ENCODE measurements at places on chromosomes 7 and 10.

DNA sequence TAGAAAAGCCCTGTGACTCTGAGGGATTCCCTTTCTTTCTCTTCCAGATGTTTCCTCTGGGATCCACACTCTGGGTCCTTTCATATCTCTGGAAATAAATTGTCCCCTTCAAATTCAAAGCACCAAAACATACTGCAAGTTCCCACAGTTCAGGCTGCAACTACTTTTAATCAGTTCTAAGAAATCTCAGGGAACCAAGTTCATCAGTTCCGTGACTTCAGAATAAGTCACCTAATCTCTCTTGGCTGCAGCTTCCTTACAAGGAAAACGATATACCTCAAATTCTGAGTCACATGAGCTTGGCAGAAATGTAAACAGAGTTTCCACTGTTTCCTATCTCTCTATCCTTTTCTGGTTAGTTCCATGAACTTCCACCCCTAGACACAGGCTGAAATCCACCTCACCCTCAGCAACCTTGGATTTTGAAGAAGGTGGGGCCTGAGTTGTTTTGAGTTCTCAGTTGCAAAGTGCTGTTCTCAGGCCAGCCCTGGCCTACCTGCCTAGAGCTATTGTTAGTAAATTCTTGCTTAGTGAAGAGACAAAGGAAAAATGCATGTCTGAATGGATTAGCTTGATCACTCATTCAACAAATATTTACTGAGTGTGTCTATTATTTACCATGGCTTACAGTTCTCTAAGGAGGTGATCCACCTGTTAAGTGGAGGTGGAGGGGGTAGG, 59.3 kb upstream of the IL6 start:
- H3K4me3 ChIP-seq, result no peak overlapping the region
- H3K27me3 ChIP-seq, result peaks cover 11% of the 10 kb centered on the region
- no peak overlapping the region for H3K27ac ChIP-seq
- no peaks in the 10 kb centered on the region for H3K36me3 ChIP-seq

GRCh38 chr10:55311848-55312635, 511.0 kb upstream of the PCDH15 start:
- H3K36me3 ChIP-seq, result no peaks in the 10 kb centered on the region
- no peak overlapping the region for H3K4me3 ChIP-seq
- H3K4me1 ChIP-seq, result no peaks in the 10 kb centered on the region

GRCh38 chr10:79084012-79084971, 15.5 kb downstream of the ZMIZ1 start:
- peak; percentile 74 for DNase-seq
- H3K27me3 ChIP-seq, result no peaks in the 10 kb centered on the region
- peaks cover 19% of the 10 kb centered on the region for H3K4me1 ChIP-seq

DNA sequence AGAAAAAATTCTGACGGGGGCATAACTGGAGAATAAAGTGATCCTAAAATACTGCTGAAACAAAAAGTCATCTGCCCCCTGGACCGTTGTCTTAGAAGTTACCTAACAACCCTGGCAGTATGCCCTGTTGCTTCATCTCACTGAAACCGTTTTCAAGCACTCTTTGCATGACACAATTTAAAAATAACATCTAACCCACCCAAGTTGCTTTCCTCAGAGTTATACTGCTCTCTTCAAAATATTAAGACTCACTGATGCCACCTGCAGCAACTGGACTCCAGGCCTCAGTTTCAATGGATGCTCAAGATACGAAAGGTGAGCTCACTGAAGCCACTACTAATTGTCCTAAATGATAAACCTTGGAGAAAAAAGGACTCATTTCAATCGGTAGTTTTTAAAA, 57.4 kb downstream of the CDK6 start:
- no peak overlapping the region for H3K4me3 ChIP-seq
- H3K27me3 ChIP-seq, result no peaks in the 10 kb centered on the region
- H3K36me3 ChIP-seq, result peaks cover 58% of the 10 kb centered on the region
- H3K4me1 ChIP-seq, result peaks cover 50% of the 10 kb centered on the region
- DNase-seq, result no peak

- no peak overlapping the region for H3K27ac ChIP-seq
- no peaks in the 10 kb centered on the region for H3K36me3 ChIP-seq
- peaks cover 7% of the 10 kb centered on the region for H3K27me3 ChIP-seq
- H3K4me3 ChIP-seq, result no peak overlapping the region
- DNase-seq, result no peak
Measured at GRCh38 chr7:131166066-131166465, 161.6 kb upstream of the MKLN1 start.

GRCh38 chr10:106513352-106513771, 651.1 kb downstream of the SORCS1 start:
- H3K27ac ChIP-seq, result no peak overlapping the region
- H3K27me3 ChIP-seq, result no peaks in the 10 kb centered on the region
- no peak for DNase-seq
- H3K36me3 ChIP-seq, result no peaks in the 10 kb centered on the region
- no peaks in the 10 kb centered on the region for H3K4me1 ChIP-seq
